Activated CD4-positive, alpha-beta T cell treated with anti-CD3 and anti-CD28 coated beads for 36 hours (primary cell): ENCODE measurements at places on chromosomes 16 and 17.

- H3K4me3 ChIP-seq = no peak overlapping the region
- no peak for DNase-seq
Measured at GRCh38 chr16:28254158-28254557, 38.2 kb upstream of the SBK1 start.

- no peaks in the 10 kb centered on the region for H3K36me3 ChIP-seq
- no peak for DNase-seq
- H3K27me3 ChIP-seq = peaks cover 3% of the 10 kb centered on the region
- no peak overlapping the region for H3K4me3 ChIP-seq
Measured at GRCh38 chr17:38443356-38444031, 15.2 kb downstream of the ARHGAP23 start.

GRCh38 chr16:34054137-34054536, 594.7 kb downstream of the TP53TG3F start:
- peaks cover 5% of the 10 kb centered on the region for H3K27me3 ChIP-seq
- no peak overlapping the region for H3K4me3 ChIP-seq
- H3K27ac ChIP-seq = no peak overlapping the region
- H3K36me3 ChIP-seq = peaks cover 10% of the 10 kb centered on the region
- H3K4me1 ChIP-seq = no peaks in the 10 kb centered on the region

- H3K36me3 ChIP-seq = no peaks in the 10 kb centered on the region
- no peaks in the 10 kb centered on the region for H3K27me3 ChIP-seq
- peaks cover 5% of the 10 kb centered on the region for H3K4me1 ChIP-seq
- H3K27ac ChIP-seq = no peak overlapping the region
- H3K4me3 ChIP-seq = no peak overlapping the region
Measured at GRCh38 chr17:75635610-75636202, 2.5 kb downstream of the SMIM5 start.

- H3K27ac ChIP-seq = no peak overlapping the region
- H3K27me3 ChIP-seq = no peaks in the 10 kb centered on the region
- H3K36me3 ChIP-seq = no peaks in the 10 kb centered on the region
Measured at GRCh38 chr16:88479793-88480760, 27.0 kb downstream of the ZFPM1 start.

GRCh38 chr16:9484881-9485280, 393.4 kb downstream of the HAPSTR1 start:
- DNase-seq = no peak
- H3K36me3 ChIP-seq = no peaks in the 10 kb centered on the region
- H3K27me3 ChIP-seq = no peaks in the 10 kb centered on the region
- H3K27ac ChIP-seq = no peak overlapping the region
- no peaks in the 10 kb centered on the region for H3K4me1 ChIP-seq

DNA sequence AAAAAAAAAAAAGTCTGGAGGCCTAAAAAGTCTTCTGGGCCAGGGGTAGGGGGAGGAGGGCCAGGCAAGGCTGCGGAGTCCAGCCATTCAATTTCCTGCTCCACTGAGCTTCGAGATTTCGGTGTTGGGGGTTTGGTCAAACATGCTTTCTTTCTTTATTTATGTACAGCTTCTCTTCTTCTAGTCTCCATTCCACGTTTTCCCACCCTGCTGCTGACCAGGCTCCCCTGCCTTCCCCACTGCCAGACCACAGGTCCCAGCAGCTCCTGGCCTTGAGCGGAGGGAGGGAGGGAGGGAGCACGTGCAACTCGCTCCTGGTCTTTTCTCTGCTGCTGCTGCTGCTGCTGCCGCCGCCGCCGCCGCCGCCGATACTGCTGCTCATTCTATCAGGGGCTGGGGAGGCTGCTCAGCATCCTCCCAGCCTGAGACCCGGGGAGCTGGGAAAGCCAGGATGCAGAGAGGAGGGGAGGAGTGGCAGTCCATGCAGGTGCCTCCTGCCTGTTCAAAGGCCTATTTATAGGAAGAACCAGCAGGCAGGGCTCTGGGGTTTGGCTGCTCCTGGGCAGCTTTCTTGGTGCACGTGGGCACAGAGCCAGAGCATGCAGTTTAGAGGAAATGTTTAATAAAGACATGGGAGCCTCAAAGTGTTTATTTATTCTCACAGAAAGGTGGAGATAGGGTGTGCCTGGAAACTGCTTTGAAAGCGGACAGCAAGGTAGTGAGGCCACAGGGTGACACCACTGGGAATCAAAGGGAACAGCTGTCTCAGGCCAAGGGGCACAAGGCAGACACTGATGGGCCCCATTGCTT, 23.4 kb upstream of the ZFHX3 start:
- H3K4me3 ChIP-seq = no peak overlapping the region
- H3K27me3 ChIP-seq = peaks cover 35% of the 10 kb centered on the region
- no peak for DNase-seq
- no peak overlapping the region for H3K27ac ChIP-seq

DNA sequence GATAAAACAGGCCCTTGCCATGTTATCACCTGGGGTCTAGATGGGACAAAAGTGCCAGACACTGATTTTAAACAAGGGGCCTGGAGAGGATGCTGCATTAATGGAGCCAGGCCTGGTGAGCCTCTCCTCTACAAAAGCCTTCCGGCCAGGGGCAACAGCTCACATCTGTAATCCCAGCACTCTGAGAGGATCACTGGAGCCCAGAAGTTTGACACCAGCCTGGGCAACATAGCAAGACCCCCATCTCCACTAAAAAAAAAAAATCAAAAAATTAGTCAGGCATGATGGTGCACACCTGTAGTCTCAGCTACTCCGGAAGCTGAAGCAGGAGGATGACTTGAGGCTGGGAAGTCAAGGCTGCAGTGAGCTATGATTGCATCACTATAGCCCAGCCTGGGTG, 3.5 kb downstream of the GINS2 start:
- H3K4me1 ChIP-seq = peaks cover 18% of the 10 kb centered on the region
- no peaks in the 10 kb centered on the region for H3K27me3 ChIP-seq
- no peak for DNase-seq
- no peak overlapping the region for H3K4me3 ChIP-seq
- H3K36me3 ChIP-seq = peaks cover 57% of the 10 kb centered on the region

DNA sequence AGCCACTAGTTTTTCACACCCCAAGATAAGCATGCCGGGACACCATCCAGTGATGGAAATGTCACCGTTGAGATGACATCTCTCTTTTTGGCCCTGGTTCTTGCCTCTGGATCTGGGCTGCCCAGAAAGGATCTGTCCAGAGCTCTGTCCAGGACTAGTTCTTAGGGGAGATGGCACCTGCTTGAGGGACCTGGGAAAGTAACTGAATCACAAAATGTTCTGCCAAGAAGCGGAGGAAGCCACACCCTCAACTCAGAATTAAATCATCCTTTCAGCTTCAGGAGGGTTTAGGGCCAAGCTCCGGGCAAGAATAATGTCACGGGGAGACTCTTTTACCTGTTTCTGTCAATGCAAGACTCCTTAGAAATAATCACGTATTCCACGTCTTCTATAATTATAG, 248.6 kb downstream of the MAF start:
- H3K4me3 ChIP-seq = no peak overlapping the region
- no peaks in the 10 kb centered on the region for H3K36me3 ChIP-seq

DNA sequence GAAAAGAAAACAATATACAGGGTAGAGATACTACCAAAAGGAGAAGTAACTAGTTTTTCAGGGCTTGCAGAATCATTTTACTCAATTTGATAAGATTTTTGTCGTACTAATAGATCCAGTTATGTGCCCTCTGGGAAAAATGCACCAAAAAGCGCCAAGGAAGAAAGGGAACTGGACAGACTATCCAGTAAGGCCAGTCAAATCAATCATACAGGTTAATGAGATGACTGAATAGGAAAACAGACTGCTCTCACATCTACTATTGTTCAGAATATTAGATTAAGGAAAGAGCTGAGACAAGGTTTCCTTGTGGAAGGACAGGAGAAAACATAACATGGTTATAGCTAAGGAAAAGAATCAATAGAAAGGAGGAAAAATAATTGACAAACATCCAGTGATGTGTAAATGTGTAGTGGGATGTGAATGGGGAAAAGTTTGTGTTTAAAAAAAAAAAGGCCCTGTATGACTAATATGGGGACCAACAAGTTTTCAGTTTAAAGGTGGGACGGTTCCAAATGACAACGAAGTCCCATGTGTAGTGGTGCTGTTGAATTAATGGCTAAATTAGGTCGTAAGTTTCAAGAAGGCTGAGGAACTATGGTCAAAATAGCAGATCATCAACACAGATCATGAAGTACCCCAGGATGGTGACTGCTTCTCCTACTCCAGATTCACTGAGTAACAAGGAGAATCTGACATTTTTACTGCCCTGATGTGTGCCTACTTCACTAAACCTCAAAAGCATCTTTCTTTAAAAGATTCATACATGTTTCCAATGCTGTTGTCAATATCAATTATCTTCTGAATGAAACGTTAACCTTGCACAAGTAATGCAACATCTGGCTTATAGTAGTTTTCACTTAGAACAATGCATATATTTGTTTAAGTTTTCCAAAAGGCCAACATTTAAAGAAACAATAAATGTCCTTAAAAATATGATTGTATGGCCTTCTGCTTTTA, 40.7 kb downstream of the BRIP1 start:
- H3K27ac ChIP-seq = no peak overlapping the region
- no peak for DNase-seq
- H3K27me3 ChIP-seq = no peaks in the 10 kb centered on the region
- H3K4me3 ChIP-seq = no peak overlapping the region
- peaks cover 45% of the 10 kb centered on the region for H3K36me3 ChIP-seq

DNA sequence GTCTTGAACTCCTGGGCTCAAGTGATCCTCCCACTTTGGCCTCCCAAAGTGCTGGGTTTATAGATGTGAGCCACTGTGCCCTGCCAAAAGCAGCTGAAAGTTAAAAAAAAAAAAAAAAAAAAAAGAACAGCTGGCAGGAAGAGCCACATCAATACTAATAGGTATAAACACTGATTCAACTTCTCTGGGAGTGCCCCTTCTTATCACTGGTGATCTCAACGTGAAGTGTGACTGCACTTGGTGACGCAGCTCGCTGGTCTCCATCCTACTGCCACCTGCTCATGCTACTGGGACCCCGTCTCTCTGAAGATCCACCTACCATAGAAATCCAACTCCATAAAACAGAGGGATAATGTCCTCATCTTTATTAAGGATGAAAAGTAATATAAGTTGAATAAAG, 40.8 kb downstream of the RNF157 start:
- H3K27ac ChIP-seq = peak overlapping the region; percentile 92
- peak; percentile 81 for DNase-seq
- peak overlapping the region; percentile 21 for H3K4me3 ChIP-seq
- H3K27me3 ChIP-seq = no peaks in the 10 kb centered on the region
- peaks cover 64% of the 10 kb centered on the region for H3K4me1 ChIP-seq

- no peaks in the 10 kb centered on the region for H3K36me3 ChIP-seq
- no peak for DNase-seq
- peaks cover 8% of the 10 kb centered on the region for H3K27me3 ChIP-seq
- peaks cover 4% of the 10 kb centered on the region for H3K4me1 ChIP-seq
Measured at GRCh38 chr16:22683730-22684573, 130.0 kb upstream of the HS3ST2 start.

- no peak overlapping the region for H3K4me3 ChIP-seq
- no peak for DNase-seq
- H3K27me3 ChIP-seq = no peaks in the 10 kb centered on the region
- no peak overlapping the region for H3K27ac ChIP-seq
- H3K4me1 ChIP-seq = no peaks in the 10 kb centered on the region
Measured at GRCh38 chr16:49003992-49004391, 277.6 kb downstream of the CBLN1 start.

- DNase-seq = peak; percentile 62
- H3K4me3 ChIP-seq = no peak overlapping the region
- H3K36me3 ChIP-seq = no peaks in the 10 kb centered on the region
- no peaks in the 10 kb centered on the region for H3K4me1 ChIP-seq
- no peaks in the 10 kb centered on the region for H3K27me3 ChIP-seq
Measured at GRCh38 chr16:1048442-1049112, 24.0 kb upstream of the SSTR5 start.

- no peaks in the 10 kb centered on the region for H3K4me1 ChIP-seq
- no peak for DNase-seq
- H3K27me3 ChIP-seq = no peaks in the 10 kb centered on the region
- peaks cover 37% of the 10 kb centered on the region for H3K36me3 ChIP-seq
- H3K4me3 ChIP-seq = no peak overlapping the region
Measured at GRCh38 chr16:1669698-1670097, 8.4 kb upstream of the JPT2 start.

DNA sequence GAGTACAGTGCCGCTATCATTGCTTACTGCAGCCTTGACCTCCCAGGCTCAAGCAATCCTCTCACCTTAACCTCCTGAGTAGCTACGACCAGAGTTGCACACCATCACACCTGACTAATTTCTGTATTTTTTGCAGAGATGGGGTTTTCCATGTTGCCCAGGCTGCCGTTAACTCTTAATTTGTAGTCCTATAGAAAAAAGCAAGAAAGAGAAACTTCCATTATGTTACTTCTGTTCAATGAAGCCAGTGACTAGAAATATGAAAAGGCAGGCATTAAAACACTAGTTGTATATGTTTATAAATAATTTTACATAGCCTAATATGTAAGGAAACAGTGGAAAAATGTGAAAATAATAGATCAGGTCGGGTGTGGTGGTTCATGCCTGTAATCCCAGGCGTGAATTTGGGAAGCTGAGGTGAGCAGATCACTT, 9.7 kb downstream of the RAD51C start:
- H3K4me1 ChIP-seq = peaks cover 29% of the 10 kb centered on the region
- H3K27me3 ChIP-seq = no peaks in the 10 kb centered on the region
- DNase-seq = peak; percentile 47
- no peak overlapping the region for H3K4me3 ChIP-seq
- peaks cover 26% of the 10 kb centered on the region for H3K36me3 ChIP-seq
- H3K27ac ChIP-seq = peak overlapping the region; percentile 65

GRCh38 chr17:16652847-16653366, 743 bp downstream of the ZNF624 start:
- peaks cover 5% of the 10 kb centered on the region for H3K27me3 ChIP-seq
- DNase-seq = no peak
- H3K36me3 ChIP-seq = peaks cover 5% of the 10 kb centered on the region
- peaks cover 18% of the 10 kb centered on the region for H3K4me1 ChIP-seq
- peak overlapping the region; percentile 81 for H3K4me3 ChIP-seq

GRCh38 chr17:34301986-34302385, 16.4 kb downstream of the CCL11 start:
- H3K36me3 ChIP-seq = no peaks in the 10 kb centered on the region
- H3K27ac ChIP-seq = no peak overlapping the region
- peaks cover 23% of the 10 kb centered on the region for H3K27me3 ChIP-seq
- DNase-seq = no peak
- peaks cover 3% of the 10 kb centered on the region for H3K4me1 ChIP-seq

DNA sequence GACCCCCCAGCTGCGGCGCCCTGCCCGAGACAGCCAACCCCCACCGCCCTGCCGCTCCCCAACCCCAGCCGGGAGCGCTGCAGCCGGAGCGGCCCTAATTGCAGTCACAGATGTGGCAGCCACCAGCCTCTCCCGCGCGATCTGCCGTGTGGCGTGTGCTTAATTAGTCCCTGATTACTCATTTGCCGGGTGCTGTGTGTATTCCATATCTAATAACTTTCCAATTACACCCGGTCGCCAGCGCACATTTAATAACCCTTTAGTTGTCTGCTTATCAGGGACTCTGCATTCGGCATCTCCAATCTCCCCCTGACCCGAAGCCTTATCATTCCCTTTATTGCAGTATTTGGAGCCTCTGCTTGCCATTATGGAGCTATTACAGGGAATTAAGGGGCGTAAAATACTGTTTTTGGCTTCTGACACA, 236.7 kb upstream of the CIBAR2 start:
- H3K27me3 ChIP-seq = no peaks in the 10 kb centered on the region
- no peak overlapping the region for H3K27ac ChIP-seq
- DNase-seq = no peak
